ENCODE measurements at places on chromosomes 5 and 9.

DNA sequence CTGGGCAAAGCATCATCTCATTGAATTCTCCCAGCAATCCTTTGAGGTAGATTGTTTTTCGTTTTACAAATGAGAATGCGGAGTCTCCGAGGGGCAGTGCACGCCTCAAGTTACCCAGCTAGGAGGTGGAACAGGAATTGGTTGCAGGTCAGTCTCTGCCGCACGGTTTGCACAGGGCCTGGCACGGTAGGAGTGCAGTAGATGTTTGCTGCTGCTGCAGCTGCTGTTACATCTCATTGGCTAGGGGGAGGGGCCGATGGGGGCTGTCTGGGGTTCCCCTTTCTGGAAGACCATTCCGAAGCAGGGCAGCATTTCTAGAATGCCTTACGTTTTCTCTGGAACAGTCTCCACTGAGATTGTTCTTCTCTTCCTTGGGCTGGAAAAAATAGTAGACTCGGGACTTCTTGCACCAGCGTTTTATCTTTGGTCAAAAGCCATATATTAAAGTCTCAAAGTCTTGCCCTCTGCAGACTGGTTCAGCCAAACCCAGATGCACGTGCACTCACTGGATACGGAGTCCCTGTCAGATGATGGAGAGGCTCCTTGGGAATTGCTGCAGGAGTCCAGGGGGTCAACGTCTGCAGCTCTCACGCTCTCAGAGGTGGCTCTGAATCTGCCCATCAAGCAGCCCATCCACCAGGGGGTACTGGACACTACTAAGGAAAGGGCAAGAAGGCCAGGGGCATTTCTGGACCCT is 1.2 kb downstream of the USP20 start:
- peak; percentile 26 for DNase-seq

- peak; percentile 83 for DNase-seq
Observed at GRCh38 chr9:94157050-94157801, 73.0 kb downstream of the PTPDC1 start.

DNA sequence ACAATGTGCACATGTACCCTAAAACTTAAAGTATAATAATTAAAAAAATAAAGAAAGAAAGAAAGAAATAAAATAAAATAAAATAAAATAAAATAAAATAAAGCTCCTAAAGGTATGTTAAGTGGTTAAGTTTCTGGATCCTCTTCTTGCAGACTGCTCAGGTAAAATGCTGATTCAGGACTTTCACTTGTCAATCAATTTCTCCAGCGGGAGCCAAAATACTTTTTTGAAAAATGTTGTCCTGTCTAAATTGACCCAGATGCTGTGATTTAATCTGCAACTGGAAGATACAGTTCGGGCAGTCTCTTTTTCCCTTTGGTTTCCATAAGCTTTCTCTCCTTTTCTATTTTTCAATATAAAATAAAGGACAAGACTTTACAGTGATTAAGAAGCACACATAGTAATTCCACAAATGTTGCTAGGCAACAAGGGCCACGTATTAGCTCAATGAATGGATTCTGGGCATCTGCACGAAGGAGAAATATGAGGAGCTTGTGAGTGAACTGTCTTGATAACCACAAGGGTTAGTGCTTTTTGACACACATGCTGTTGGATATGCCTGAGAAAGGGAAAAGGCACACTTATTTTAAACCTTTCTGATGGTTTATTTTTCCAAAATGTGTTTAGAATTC is 38.6 kb downstream of the HTR4 start:
- no peak for DNase-seq

DNA sequence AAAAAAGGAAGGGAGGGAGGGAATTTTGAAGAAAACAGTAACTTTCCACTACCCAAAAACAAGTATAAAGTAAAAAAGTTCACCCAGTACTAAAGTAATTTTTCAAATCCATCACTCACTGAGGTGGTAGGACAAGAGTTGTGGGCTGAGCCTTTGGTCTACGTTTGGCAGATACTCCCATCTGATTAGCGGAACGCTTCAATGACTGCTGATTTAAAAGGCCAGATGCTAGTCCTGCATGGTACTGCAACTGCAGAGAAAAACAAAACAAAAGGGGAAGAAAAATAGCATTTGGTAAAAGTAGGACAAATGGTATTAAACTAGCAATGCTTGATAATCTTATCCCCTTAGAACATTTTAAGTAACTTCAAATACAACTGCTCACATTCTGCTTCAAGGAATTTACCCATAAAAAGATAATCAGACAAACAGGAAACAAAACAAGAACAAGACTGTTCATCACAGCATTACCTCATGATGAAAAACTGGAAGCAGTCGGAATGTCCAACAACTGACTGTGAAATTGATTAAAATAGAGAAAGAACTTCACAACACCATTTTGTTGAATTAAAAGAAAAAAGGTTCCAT is 65.4 kb downstream of the MED27 start:
- no peak for DNase-seq

GRCh38 chr9:99173570-99174504 is 47.9 kb downstream of the ALG2 start:
- DNase-seq = no peak

- DNase-seq = no peak
Observed at GRCh38 chr5:110109667-110110066, 419.9 kb downstream of the MAN2A1 start.

DNA sequence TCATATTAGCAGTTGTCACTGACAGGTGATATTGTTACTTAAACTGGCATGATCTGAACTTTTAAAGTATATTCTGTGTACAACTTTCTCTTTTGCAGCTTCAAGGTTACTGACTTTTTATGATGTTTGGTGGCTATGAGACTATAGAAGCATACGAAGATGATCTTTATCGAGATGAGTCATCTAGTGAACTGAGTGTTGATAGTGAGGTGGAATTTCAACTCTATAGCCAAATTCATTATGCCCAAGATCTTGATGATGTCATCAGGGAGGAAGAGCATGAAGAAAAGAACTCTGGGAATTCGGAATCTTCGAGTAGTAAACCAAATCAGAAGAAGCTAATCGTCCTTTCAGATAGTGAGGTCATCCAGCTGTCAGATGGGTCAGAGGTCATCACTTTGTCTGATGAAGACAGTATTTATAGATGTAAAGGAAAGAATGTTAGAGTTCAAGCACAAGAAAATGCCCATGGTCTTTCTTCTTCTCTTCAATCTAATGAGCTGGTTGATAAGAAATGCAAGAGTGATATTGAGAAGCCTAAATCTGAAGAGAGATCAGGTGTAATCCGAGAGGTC is 5.9 kb downstream of the ZCCHC7 start:
- no peak for DNase-seq

DNA sequence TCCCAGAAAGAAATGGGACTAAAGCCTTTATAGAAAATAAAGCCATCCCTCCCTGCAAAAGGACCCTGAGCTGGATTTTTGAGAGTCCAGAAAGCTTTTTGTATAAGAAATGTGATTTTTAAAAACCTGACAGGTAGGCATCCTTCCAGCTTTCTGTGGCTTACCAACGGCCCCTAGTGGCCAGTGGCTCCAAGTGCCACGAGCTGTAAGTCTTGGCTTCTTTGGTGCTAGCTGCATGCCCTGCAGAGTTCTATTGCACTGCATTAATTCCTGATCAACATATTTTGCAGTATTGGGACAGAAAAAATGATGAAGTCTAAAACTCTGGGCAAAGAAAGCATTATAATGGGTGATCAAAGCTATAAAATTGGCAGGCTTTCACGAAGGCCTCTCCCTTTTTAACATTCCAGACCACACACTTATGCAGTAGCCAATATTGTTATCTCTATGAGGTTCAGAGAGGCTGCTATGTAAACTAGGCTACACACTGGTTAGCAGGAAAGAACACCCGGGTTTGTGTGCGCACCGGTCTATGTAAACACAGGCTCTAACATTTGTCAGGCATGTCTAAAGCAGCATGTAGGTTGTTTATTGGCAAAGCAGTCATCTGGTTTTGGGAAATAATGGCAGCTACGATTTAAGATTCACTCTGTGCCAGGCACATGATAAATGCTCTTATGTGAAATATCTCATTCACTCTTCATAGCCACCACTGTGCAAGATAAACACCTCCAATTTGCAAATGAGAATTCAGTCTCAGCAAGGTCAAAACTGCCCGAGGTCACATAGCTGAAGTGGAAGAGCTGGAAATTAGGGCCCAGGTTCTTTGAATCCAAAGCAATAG is 55.2 kb downstream of the NMUR2 start:
- DNase-seq = peak; percentile 8

GRCh38 chr5:131682826-131683225 is 47.8 kb upstream of the RAPGEF6 start:
- no peak for DNase-seq

DNA sequence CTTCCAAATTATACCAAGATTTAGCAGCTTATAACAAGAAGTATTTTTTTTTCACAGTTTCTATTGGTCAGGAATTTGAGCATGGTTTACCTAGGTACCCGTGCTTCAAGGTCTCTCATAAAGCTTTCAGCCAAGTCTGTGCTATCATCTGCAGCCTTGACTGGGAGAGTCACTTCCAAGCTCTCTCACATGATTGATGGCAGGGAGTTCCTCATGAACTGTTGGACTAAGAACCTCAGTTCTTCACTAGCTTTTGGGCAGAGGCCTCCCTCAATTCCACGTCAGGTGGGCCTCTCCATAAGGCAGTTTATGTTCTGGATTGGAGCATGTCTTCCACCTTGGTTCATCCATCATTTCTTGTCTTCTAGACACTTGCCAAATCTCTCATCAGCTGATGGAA is 39.9 kb upstream of the APC start:
- no peak for DNase-seq

- DNase-seq = no peak
Observed at GRCh38 chr5:178991190-178992145, 3.7 kb downstream of the GRM6 start.

DNA sequence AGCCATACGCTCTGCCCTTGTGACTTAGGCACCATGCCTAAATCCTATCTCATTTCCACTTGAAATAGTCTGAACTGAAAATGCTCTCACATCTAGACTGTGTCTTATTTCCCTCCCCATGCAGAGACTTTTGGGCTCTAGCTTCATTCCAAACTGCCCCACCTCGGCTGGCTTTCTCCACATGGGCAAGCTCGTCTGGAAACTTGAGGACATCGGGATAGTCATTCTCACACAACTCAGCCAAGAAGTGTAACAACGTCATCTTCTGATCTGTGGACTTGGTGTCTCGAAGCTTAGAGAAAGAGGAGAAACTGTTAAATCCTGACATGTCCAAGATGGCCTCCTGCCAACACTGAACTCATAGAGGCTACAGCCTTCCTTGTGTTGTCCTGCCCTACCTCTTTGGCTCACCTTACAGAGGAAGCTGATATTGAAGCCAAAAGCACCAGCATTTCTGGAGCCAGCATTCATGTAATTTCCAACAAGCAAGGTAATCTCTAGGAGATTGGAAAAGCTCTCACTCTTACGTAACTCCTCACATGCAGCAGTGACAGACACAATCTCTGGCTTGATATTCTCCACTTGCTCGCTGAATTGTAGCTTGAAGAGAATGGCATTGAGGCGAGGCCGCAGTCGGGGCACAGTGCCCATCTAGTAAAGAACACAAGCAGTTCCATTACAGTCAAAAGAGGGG is 39.6 kb downstream of the PCDHGC5 start:
- no peak for DNase-seq

GRCh38 chr5:91383956-91384300 is 811 bp upstream of the ARRDC3 start:
- DNase-seq = peak; percentile 28

DNA sequence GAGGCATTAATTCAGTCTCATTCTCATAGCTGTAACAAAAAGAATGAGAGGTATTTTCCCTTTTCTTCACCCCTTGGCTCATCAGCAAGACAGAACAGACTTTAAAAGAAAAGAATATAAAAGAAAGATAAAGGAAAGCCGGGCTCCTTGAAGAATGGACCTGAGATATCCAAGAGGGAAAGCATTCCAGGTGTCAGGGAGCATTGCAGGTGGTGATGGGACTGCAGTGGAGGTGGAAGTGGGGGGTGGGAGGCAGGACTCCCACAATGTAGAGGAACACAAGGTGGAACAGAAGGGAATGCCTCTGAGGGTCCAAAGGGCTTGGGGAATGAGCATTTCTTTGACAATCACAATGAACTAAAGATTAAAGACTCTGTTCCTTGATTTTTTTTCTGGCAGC is 10.7 kb upstream of the PUM3 start:
- DNase-seq = no peak

GRCh38 chr5:91146905-91147600 is 236.1 kb downstream of the ARRDC3 start:
- no peak for DNase-seq

DNA sequence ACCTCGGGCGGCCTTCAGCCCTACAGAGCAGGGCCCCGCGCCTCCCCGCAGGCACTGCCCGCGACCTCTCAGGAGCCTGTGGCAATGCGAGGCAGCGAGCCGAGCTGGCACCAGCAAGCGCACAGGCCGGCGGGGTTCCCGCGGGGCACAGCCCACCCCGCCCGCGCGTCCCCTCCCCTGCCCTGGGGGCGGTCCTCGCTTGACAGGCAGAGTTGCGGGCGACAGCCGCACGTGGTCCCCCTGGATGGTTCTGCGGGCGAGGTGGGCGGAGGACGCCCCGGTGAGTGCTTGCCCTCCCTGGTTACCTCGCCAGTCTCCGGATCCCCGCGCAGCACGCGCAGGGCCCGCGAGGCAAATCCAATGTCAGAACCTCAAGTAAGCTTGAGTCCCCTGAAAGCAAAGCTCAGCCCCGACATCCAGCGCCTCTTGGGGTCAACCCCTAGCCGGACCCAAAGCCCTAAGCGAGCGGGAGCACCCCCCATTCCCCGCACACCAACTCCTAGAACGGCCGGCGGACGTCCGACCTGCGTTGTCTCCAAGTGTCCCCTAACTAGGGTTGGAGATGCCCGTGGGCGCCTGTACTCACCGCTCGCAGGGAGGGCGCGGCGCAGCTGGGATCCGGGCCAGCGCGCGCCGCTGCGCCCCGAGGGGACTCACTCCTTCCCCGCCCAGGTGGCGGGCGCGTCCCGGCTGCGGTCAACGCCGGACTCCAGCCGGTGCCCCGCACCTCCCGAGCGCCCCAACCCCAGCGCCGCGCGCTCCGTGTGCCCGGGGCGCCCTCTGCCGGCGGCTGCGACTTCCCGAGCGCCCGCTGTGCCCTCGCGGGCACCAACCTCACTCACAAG is at the start of gene DRD1:
Gene DRD1, minus strand, starts transcription at position 123 of the 845 bp plus-strand sequence. CDS start 1,083 bp downstream, outside the sequence.
- peak; percentile 26 for DNase-seq

DNA sequence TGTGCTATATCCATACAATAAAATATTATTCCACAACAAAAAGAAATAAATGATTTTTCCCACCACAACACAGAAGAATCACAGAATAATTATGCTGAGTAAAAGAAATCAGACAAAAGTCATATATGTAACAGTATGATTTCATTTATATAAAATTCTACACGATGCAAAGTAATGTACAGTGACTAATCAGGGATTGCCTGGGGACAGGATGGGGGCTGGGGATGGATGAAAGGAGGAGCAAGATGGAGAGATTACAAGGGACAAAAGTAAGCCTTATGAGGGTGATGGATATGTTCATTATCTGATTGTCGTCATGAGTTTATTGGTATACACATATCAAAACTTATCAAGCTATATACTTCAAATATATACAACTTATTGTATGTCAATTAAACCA is 154.0 kb downstream of the FBN2 start:
- no peak for DNase-seq

GRCh38 chr5:38532165-38532669 is 24.2 kb downstream of the LIFR start:
- DNase-seq = no peak
